Airway epithelial cell (primary cell): ENCODE measurements at places on chromosomes 6 and 20. TPM values are rescaled to one million over a fixed set of nuclear protein-coding genes. Genes with fewer than 3 reads are reported as not detected.

The MUC21 gene
- 0.14 TPM in 1 of 2 replicates, not detected in the other for total RNA-seq

The MYBL2 gene
- 38.6 and 47.8 TPM in 2 replicates for total RNA-seq

The C4B gene
- total RNA-seq = 0.09 and 1.1 TPM in 2 replicates

The OPN5 gene
- total RNA-seq = not detected in 2 replicates

The EGFL8 gene
- total RNA-seq = 3.0 and 6.0 TPM in 2 replicates
